Esophagus (tissue), 2 donors: ENCODE measurements at places on chromosomes 4 and X. TPM values are rescaled to one million over a fixed set of nuclear protein-coding genes. Genes with fewer than 3 reads are reported as not detected.

Gene FAM9B
- not detected for polyA plus RNA-seq

Gene MAGEE2
- not detected for polyA plus RNA-seq

Gene TMEM47
- polyA plus RNA-seq: 1.9 TPM

Gene GATA1
- not detected for polyA plus RNA-seq

Gene ANXA10
- polyA plus RNA-seq: 0.51 TPM

Gene BMX
- 0.33 TPM for polyA plus RNA-seq

Gene BCOR
- 10.7 TPM for polyA plus RNA-seq

Gene SLC7A11
- 1.7 TPM for polyA plus RNA-seq

Gene UXT
- polyA plus RNA-seq: 77.6 TPM

Gene HTN3
- not detected for polyA plus RNA-seq

Gene RAB41
- not detected for polyA plus RNA-seq

Gene PRRG3
- 0.09 TPM for polyA plus RNA-seq

Gene KCNIP4
- not detected for polyA plus RNA-seq

Gene SLITRK4
- polyA plus RNA-seq: 0.06 TPM

Gene DAPP1
- polyA plus RNA-seq: 40.6 TPM

Gene NUDT11
- polyA plus RNA-seq: 0.49 TPM

Gene N4BP2
- polyA plus RNA-seq: 1.8 TPM

Gene CLTRN
- polyA plus RNA-seq: 0.49 TPM

Gene SAGE1
- polyA plus RNA-seq: not detected

Gene ABCE1
- 14.8 TPM for polyA plus RNA-seq

Gene BEND4
- polyA plus RNA-seq: not detected

Gene PIM2
- polyA plus RNA-seq: 2.6 TPM

Gene AKAP14
- not detected for polyA plus RNA-seq

Gene DOK7
- polyA plus RNA-seq: 0.29 TPM

Gene ASB9
- 0.88 TPM for polyA plus RNA-seq

Gene HS6ST2
- polyA plus RNA-seq: 2.8 TPM

Gene ADGRA3
- polyA plus RNA-seq: 4.3 TPM

Gene BEX5
- 1.6 TPM for polyA plus RNA-seq
